ENCODE measurements at places on chromosomes 4 and X. TPM values are rescaled to one million over a fixed set of nuclear protein-coding genes. Genes with fewer than 3 reads are reported as not detected.
A peak's percentile ranks its signal among the peaks of the same experiment; 100 is the strongest.

DNA sequence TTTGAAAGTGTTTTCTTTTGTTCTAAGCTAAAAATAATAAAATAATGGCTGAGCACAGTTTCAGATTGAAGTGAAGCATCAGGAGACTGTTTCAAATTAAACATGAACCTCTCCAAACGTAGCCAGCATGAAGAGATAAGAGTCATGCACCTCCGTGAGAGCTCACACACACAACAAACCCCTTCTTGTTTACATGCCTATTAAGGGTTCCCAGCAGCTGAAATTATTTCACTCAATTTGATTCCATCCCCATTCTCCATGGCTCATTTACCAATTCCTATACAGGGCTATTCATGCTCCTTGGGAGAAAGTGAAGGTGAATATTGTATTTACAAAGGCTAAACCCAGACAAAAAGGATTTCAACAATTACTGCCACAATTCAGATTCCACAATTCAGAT is 954.1 kb upstream of the INTU start:
- no peak overlapping the region for H3K27ac ChIP-seq
- DNase-seq: no peak
- no peaks in the 10 kb centered on the region for H3K4me1 ChIP-seq
- no peaks in the 10 kb centered on the region for H3K36me3 ChIP-seq

The CFAP47 gene
- 6.1 TPM for total RNA-seq

DNA sequence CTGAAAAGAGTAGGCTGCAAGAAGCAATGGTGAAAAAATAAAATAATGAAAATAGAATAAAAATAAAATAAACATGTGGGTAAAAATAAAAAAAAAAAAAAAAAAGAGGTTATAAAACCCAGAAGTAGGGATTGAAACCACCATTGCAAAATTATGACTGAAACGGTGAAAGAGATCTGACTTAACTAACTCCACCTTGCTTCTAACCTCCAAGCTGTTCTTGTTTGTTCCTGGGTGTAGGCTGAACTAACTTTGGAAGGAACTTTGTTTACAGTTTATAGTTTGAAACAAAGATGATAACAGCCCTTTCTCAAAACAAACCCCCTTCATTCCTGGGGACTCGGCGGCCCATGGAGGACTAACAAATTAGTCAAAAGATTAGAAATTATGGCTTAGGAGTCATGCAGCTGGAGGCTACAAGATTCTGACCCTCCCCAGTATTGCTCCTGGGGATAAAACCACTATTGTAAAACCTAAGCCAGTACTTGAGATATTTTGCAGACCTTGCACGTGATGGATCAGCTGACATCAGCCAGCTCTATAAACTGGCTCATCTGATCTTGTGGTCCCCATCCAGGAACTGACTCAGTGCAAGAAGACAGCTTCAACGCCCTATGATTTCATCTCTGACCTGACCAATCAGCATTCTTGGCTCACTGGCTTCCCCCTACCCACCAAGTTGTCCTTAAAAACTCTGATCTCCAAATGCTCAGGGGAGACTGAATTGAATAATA is 30.4 kb downstream of the DDX60L start:
- H3K27ac ChIP-seq: no peak overlapping the region
- no peaks in the 10 kb centered on the region for H3K36me3 ChIP-seq
- H3K27me3 ChIP-seq: no peaks in the 10 kb centered on the region
- DNase-seq: no peak
- H3K4me3 ChIP-seq: no peak overlapping the region

GRCh38 chr4:13367244-13367643 is 116.9 kb downstream of the RAB28 start:
- H3K27ac ChIP-seq: no peak overlapping the region
- H3K4me1 ChIP-seq: no peaks in the 10 kb centered on the region
- H3K4me3 ChIP-seq: no peak overlapping the region
- H3K27me3 ChIP-seq: no peaks in the 10 kb centered on the region

DNA sequence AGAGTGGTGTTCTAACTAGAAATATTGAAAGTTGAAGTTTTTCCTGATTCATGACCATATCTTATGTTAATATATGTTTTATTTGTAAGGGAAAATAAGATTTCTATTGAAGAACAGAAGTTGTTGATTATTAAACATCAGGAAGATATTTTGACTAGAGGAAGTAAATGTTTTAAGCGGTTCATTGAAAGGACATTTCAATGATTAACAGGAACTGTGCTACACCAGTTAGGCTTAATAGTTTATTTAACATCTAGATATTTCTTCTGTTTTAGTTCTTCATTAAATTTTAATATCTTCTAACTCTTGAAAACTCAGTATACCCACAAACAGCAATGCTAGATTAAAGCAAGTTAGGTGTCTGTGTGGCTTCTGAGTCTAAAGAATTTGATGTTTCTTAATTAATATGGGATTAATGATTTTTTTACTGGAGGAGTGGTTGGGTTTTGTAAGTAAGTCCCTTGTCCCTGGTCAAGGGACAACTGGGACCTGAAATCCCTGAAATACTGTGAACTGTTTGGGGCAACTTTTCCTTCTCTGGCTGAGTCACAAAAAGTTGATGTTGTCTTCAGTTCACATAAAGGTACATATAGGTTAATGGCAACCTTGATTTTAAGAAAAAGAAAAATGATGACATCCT is 42.9 kb upstream of the CYP4V2 start:
- H3K4me1 ChIP-seq: peaks cover 15% of the 10 kb centered on the region
- no peak overlapping the region for H3K4me3 ChIP-seq
- H3K27ac ChIP-seq: no peak overlapping the region
- H3K27me3 ChIP-seq: no peaks in the 10 kb centered on the region
- H3K36me3 ChIP-seq: no peaks in the 10 kb centered on the region

DNA sequence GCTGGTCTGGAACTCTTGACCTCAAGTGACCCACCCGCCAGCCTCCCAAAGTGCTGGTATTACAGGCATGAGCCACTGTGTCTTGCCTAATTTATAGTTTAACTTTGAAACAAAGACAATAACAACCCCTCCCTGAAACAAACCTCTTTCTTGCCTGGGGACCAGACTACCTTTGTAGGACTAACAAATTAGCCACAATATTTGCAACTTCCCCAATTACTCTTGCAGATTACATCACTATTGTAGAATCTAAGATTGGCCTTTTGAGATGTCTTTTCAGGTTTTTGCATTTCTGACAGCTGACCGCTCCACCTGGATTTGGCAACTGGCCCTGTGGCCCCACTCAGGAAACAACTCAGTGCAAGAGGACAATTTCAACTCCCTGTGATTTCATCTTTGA is 84.8 kb downstream of the AKAP4 start:
- no peak overlapping the region for H3K27ac ChIP-seq
- no peaks in the 10 kb centered on the region for H3K4me1 ChIP-seq
- H3K36me3 ChIP-seq: no peaks in the 10 kb centered on the region
- no peak for DNase-seq
- H3K4me3 ChIP-seq: no peak overlapping the region
- H3K27me3 ChIP-seq: no peaks in the 10 kb centered on the region

- H3K27ac ChIP-seq: peak overlapping the region; percentile 82
- DNase-seq: no peak
- H3K27me3 ChIP-seq: no peaks in the 10 kb centered on the region
- H3K4me3 ChIP-seq: no peak overlapping the region
Observed at GRCh38 chrX:153488231-153488914, 6.4 kb upstream of the BGN start.

The FAM149A gene
- total RNA-seq: 17.8 TPM

- H3K27ac ChIP-seq: peak within 1 kb of the TSS; percentile 65
- peak; percentile 87 for DNase-seq
- peaks cover 9% of the 10 kb centered on the region for H3K4me1 ChIP-seq
- no peaks in the 10 kb centered on the region for H3K36me3 ChIP-seq
- peak within 1 kb of the TSS; percentile 52 for H3K4me3 ChIP-seq
Observed at GRCh38 chrX:53281321-53281822, at the start of gene IQSEC2. IQSEC2 (minus strand) TSS chrX:53281584.

DNA sequence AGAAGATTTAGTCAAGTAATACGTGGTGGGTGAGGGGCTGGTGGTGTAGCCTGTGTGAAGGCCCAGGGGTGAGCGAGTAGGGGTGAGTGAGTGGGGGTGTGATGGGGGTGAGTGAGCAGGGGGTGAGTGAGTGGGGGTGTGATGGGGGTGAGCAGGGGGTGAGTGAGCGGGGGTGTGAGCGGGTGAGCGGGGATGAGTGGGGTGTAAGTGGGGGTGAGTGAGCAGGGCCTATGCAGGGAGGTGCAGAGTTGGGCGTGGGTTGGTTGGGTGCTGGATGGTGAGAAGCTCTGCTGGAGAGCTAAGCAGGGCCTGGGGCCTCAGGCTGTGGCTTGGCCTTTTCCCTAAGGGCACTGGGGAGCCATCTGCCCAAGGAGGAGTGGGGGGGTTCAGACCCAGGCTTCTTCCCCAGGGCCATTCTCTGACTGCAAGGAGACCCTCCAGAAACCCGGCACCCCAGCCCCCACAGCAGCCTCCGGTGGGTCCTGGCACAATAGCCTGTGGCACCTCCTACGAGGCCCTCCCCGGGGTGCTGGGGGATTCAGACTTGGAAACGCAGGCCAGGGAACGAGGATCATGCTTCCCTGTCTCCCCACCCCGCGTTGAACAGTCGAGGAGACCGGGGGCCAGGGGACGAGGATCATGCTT is 30.4 kb downstream of the SH3TC1 start:
- H3K4me1 ChIP-seq: peaks cover 14% of the 10 kb centered on the region
- H3K27ac ChIP-seq: no peak overlapping the region
- DNase-seq: peak; percentile 48
- H3K36me3 ChIP-seq: peaks cover 16% of the 10 kb centered on the region
- H3K27me3 ChIP-seq: no peaks in the 10 kb centered on the region
- H3K4me3 ChIP-seq: no peak overlapping the region

The TMPRSS11D gene
- total RNA-seq: not detected

GRCh38 chr4:173522160-173522950 is 7.7 kb downstream of the HAND2 start:
- no peak overlapping the region for H3K4me3 ChIP-seq
- no peak for DNase-seq
- H3K36me3 ChIP-seq: no peaks in the 10 kb centered on the region
- no peak overlapping the region for H3K27ac ChIP-seq
- H3K27me3 ChIP-seq: no peaks in the 10 kb centered on the region
- H3K4me1 ChIP-seq: peaks cover 23% of the 10 kb centered on the region

The NHS gene
- 2.2 TPM for total RNA-seq

The CNKSR2 gene
- total RNA-seq: 4.2 TPM

- no peak overlapping the region for H3K27ac ChIP-seq
- H3K27me3 ChIP-seq: no peaks in the 10 kb centered on the region
- H3K4me1 ChIP-seq: no peaks in the 10 kb centered on the region
- no peak for DNase-seq
Observed at GRCh38 chr4:8763966-8764901, 107.4 kb downstream of the HMX1 start.

The WDR1 gene
- total RNA-seq: 135 TPM

- DNase-seq: no peak
- no peaks in the 10 kb centered on the region for H3K4me1 ChIP-seq
- no peak overlapping the region for H3K27ac ChIP-seq
- H3K27me3 ChIP-seq: no peaks in the 10 kb centered on the region
- H3K36me3 ChIP-seq: no peaks in the 10 kb centered on the region
Observed at GRCh38 chr4:157314906-157315305, 94.4 kb downstream of the GRIA2 start.

GRCh38 chr4:103011378-103012025 is 8.0 kb downstream of the SLC9B1 start:
- H3K4me1 ChIP-seq: peaks cover 15% of the 10 kb centered on the region
- no peaks in the 10 kb centered on the region for H3K36me3 ChIP-seq
- DNase-seq: no peak
- H3K27ac ChIP-seq: peak overlapping the region; percentile 24
- no peak overlapping the region for H3K4me3 ChIP-seq

DNA sequence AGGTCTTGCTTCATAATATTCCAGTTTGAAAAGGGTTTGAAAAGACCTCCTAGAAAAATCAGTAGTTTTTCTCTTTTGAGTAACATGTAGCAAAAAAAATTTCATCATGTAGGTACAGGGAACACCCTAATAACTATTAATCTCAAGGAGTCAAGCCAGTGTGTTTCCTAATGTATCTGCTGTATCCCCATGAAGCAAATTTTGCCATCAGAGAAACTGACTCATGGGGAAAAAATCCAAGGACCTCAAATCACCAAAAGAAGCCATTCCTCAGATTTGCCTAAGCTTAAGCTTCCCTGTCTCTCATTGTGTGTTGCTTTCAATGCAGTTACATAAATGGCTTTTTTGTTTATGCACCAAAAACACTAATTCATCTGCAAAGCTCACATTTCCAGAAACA is 29.7 kb downstream of the F9 start:
- no peaks in the 10 kb centered on the region for H3K36me3 ChIP-seq
- no peak overlapping the region for H3K4me3 ChIP-seq
- no peaks in the 10 kb centered on the region for H3K4me1 ChIP-seq
- H3K27me3 ChIP-seq: no peaks in the 10 kb centered on the region
- no peak overlapping the region for H3K27ac ChIP-seq
- DNase-seq: no peak

The UCP1 gene
- total RNA-seq: not detected

DNA sequence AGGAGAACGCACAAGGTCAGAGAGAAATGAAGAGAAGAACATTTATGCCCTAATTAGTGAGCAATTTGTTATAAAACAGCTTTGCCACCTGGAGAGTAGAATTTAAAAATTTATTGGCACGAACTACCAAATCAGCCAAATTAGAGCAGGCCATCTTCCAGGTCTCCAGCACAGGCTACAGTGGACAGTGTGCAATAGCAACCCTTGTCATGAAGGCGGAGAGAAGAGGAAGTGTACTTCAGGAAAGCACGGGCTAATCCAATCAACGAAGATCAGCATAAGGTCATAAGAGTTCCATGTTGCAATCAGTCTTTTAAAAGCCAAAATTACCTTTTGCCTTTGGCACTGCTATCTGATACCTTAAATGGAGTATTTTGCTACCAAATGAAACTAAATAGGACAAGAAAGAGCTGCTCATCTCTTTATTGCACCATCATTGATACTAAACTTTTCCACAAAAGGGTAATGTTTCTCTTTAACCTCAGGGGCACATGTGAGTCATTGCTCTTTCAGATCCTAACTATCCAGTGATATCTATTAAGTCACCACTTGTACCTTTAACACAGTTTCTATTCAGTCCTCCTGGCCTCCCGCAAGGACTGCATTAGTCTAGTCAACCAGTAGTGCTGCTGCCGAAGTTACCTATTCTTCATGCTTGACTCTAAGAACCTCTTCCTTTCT is 19.9 kb downstream of the ANK2 start:
- no peak overlapping the region for H3K4me3 ChIP-seq
- no peaks in the 10 kb centered on the region for H3K27me3 ChIP-seq
- H3K36me3 ChIP-seq: no peaks in the 10 kb centered on the region
- no peak for DNase-seq

Measured in upper lobe of left lung (tissue), 6 donors.